ENCODE measurements at places on chromosomes 6 and 20. TPM values are rescaled to one million over a fixed set of nuclear protein-coding genes. Genes with fewer than 3 reads are reported as not detected.

ID4 gene
- total RNA-seq = not detected

OR12D3 gene
- not detected for total RNA-seq

NT5E gene
- total RNA-seq = 0.62 TPM

SUMO4 gene
- 9.0 TPM for total RNA-seq

SLC22A16 gene
- 0.54 TPM for total RNA-seq

DNAH8 gene
- 0.05 TPM for total RNA-seq

ZNF831 gene
- total RNA-seq = 90.3 TPM

IL17A gene
- not detected for total RNA-seq

LMBRD1 gene
- total RNA-seq = 40.8 TPM

VSX1 gene
- not detected for total RNA-seq

CLPSL1 gene
- total RNA-seq = not detected

GSTA3 gene
- total RNA-seq = not detected

HSP90AB1 gene
- total RNA-seq = 399 TPM

GPR6 gene
- not detected for total RNA-seq

ZNF76 gene
- total RNA-seq = 66.6 TPM

TREML1 gene
- total RNA-seq = 4.8 TPM

C6orf141 gene
- total RNA-seq = not detected

RSPH4A gene
- total RNA-seq = 0.52 TPM

SLC16A10 gene
- 24.4 TPM for total RNA-seq

HRH3 gene
- not detected for total RNA-seq

MDFI gene
- total RNA-seq = not detected

CST5 gene
- total RNA-seq = not detected

RIMS1 gene
- not detected for total RNA-seq

GGTLC1 gene
- not detected for total RNA-seq

GMEB2 gene
- 21.9 TPM for total RNA-seq

ECHDC1 gene
- total RNA-seq = 22.8 TPM

WFDC10B gene
- not detected for total RNA-seq

ADGRB3 gene
- not detected for total RNA-seq

PBOV1 gene
- not detected for total RNA-seq

GCNT2 gene
- total RNA-seq = 6.9 TPM

HDGFL1 gene
- not detected for total RNA-seq

PNISR gene
- total RNA-seq = 301 TPM

PRDM13 gene
- not detected for total RNA-seq

GPX5 gene
- total RNA-seq = not detected

ZSCAN23 gene
- total RNA-seq = 0.69 TPM

SLC32A1 gene
- not detected for total RNA-seq

HAO1 gene
- not detected for total RNA-seq

EDN1 gene
- 1.1 TPM for total RNA-seq

KCNQ5 gene
- 0.59 TPM for total RNA-seq

MCCD1 gene
- total RNA-seq = not detected

FAM210B gene
- 14.8 TPM for total RNA-seq

STMND1 gene
- total RNA-seq = not detected

F13A1 gene
- 21.1 TPM for total RNA-seq

CCDC170 gene
- total RNA-seq = not detected

PTPRK gene
- total RNA-seq = 1.0 TPM

PRRT1 gene
- 0.39 TPM for total RNA-seq
